Activated CD4-positive, alpha-beta T cell treated with anti-CD3 and anti-CD28 coated beads for 24 hours (primary cell): ENCODE measurements at places on chromosomes 7 and 10.

DNA sequence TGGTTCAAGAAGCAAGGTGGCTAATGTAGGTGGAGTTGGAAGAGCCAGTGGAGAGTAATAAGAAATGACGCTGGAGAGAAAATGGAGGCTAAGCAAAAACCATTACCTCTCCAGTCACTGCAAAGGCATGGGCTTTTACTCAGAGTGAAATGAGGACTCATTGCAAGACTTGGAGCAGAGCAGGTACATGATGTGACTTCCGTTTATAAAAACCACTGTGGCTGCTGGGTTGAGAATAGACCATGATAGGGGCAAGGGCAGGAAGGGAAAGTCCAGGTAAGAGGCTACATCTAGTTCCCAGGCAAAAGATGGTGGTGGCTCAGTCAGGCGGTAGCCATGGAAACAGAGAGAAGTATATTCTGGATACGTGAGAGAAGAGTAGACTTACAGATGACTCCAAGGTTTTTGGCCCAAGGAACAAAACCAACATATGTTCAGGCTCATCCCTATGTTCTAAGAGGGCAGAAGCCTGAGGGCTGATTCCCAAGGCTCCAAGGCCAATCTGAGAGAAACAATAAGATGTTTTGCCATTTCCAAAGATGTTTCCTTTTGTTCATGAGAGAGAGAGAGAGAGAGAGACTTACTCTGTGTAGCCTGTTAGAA is 21.5 kb upstream of the PDE1C start:
- DNase-seq, result no peak

DNA sequence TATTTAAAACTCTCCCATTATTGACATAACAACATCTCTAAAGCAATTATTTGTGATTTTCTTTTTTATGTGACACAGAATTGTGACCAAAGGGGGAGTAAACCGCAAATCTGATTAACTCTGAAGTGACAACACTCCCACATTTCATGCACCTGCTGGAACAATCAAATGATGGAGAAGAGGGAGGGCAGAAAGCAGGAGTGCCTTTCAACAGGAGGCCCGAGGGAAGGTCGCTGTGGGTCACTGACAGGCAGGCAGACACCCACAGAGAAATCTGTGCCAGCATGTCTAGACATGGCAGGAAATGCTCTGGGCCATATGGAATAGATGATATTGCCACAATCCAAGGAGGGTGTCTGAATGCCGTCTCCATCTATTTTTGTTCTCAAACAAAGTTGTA is 247.3 kb downstream of the DOCK4 start:
- no peak for DNase-seq

GRCh38 chr7:109261781-109262180 is 692.1 kb downstream of the DNAJB9 start:
- no peak for DNase-seq

- no peak for DNase-seq
Observed at GRCh38 chr10:20091698-20092097, 275.5 kb downstream of the PLXDC2 start.

GRCh38 chr7:155850766-155851678 is 38.8 kb upstream of the SHH start:
- no peak for DNase-seq

DNA sequence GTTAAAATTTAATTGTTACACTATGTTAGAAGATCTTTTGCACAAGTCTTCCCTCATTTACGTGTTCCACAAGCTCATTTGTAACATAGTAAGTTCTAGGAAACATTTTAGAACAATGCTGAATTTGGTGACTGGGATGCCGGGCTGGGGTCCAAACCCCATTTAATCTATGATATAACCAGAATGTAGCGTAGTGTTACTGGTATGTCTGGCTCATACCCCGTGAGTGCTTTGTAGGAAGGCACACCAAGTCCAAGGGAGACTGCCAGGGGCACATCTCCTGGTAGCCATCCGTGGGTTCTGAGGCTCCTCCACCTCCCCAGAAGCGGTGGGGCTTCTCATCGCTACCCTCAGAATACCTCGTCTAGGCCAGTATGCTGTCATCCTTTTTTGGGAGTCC is 21.3 kb upstream of the TMEM236 start:
- DNase-seq, result no peak
